ENCODE measurements at places on chromosomes 4 and X.

DNA sequence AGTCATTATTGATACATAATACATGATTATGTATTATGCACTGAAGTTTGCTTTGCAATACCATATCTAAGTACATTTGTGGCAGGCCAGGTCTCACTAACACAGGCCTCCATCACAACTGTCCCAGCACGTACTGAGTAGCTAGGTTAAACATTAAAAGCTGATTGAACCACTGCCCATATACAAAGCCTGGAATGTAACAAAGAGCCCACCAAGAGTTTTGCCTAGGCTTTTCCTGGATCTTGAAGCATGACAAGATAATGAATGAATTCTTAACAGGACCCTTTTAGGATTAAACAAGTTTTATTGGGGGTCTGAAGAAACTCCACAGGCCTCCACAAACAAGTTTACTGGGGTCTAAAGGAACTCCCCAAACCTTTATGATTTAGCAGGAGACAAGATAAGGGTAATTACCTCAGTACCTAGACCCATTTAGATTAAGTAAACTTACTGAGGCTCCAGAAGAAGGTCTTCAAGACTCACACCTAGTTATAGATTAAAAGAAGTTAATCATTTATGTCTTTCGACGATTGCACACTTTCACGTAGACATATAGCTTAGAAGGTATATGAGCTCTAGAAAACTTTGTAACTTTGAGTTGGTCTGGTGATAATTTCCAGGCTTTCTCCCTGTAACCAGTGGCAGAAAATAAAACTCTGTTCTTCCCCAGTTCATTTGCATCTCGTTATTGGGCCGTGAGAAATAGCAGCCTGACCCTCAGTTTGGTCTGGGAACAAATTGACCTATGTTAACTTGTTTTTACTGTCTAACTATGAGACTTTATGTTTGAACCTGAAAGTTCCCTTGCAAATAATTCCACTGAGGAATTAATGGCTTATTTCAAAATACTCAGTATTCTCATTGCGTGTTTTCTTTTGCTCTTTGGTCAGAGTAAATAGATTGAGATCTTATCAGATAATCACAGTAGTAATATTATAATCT, 84.8 kb downstream of the PHEX start:
- no peak for DNase-seq

GRCh38 chr4:76476571-76476970, 41.5 kb downstream of the SHROOM3 start:
- no peak for DNase-seq

GRCh38 chrX:42992199-42992943, 214.4 kb upstream of the PPP1R2C start:
- no peak for DNase-seq

GRCh38 chrX:70969635-70970481, 39.0 kb upstream of the SLC7A3 start:
- DNase-seq = no peak

- DNase-seq = no peak
Measured at GRCh38 chr4:164783976-164784375, 30.0 kb downstream of the SMIM31 start.

GRCh38 chr4:176320340-176320975, 692 bp downstream of the SPCS3 start:
- peak; percentile 94 for DNase-seq

- DNase-seq = no peak
Measured at GRCh38 chr4:6992728-6993677, 50.2 kb upstream of the TADA2B start.

DNA sequence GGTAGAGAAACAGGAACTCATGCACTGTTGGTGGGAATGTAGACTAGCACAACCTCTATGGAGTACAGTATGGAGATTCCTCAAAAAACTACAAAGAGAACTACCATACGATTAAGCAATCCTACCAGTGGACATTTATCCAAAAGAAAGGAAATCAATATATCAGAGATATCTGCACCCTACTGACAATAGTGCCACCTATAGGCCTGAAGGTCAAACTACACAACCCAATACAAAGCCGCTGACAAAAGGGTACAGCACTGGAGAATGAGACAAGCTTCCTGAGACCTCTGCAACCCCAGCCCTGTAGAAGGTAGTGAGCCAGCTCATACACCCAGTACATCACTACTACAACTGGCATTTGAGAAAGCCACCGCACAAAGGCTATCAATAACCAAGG, 67.1 kb downstream of the CBR4 start:
- DNase-seq = no peak

GRCh38 chr4:29970626-29971025, 749.5 kb upstream of the PCDH7 start:
- DNase-seq = no peak

Data from inflammatory macrophage treated with lipopolysaccharide for 1 hour (primary cell).